ENCODE measurements at places on chromosomes 2 and 18.
A peak's percentile ranks its signal among the peaks of the same experiment; 100 is the strongest.

DNA sequence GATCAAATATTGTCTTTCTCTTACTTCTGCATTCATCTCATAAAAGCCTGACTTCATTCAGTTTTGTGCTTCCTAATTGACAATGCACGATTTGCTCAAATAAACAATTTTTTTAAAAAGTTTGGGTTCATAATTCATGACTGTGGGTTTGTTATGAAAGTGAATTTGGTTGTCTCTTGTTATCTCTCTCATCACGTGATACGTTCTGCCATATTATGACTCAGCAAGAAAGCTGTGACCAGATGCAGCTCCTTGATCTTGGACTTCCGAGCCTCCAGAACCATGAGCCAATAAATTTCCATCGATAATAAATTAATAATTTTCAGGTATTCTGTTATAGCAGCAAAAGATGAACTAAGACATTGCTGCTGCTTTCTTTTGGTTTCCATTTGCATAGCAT lies 156.5 kb upstream of the LRATD1 start:
- no peak for DNase-seq

GRCh38 chr2:231614559-231615057 lies 21.9 kb downstream of the TEX44 start:
- no peak for DNase-seq

DNA sequence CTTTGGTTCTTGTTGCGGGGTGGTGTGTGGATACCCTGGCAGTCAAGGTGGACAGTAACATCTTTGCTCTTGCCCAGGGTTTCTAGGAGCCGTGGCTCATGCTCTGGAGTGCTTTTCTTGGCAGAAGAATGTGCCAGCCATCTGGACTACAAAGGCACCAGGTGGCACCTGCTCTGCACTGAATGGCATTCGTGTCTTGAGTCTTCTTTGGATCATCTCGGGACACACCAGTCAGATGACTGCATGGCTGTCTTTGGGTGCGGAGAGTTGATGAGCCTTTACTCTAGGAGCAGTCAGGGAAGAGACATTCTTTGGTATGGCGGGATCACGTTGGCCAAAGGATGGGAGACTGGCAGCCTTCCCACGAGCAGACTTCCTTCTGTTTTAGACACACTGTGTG lies 104.1 kb upstream of the SEC11C start:
- no peak for DNase-seq

DNA sequence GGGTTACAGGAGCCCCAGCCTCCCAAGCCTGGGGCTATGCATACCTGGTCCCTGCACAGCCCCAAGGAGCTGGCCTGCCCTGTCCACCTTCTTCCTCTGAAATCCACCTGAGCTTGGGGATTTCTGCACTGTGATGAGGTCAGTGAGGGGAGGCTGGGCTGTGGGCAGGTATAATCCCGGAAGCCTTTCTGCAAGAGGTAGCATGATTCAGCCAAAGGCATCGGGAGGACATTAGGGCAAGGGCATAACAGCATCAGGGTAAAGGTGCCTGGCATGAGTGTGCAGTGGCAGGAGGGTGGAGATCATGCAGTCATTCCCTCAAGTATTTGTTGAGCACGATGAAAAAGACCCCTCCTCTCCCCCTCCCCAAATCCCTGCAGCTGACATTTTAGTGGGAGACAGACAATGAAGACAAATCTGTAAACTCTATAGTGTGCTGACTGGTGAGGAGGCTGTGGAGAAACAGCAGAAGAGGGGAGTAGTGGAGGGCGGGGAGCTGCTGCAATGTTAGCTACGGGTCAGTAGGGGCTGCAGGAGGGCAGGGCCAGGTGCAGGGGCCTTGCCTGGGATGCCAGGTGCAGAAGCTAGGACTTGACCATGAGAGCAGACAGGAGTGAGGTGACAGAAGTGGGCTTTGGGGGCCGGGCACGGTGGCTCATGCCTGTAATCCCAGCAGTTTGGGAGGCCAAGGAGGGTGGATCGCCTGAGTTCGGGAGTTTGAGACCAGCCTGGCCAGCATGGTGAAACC lies 18.7 kb downstream of the ZFP36L2 start:
- DNase-seq: no peak

GRCh38 chr2:45889053-45889452 lies 237.6 kb downstream of the PRKCE start:
- no peak for DNase-seq

GRCh38 chr2:215796140-215796855 lies 217.1 kb downstream of the MREG start:
- DNase-seq: peak; percentile 87

DNA sequence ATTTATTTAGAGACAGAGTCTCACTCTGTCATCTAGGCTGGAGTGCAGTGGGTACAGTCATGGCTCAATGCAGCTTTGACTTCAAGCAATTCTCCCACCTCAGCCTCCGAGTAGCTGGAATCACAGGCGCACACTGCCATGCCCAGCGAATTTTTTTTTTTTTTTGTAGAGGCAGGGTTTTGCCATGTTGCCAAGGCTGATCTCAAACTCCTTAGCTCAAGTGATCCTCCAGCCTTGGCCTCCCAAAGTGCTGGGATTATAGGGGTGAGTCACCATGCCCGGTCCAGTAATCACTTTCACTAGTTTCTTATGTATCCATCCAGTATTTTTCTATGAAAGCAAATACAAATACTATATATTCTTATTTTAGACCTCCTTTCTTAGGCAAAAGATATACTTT lies 24.0 kb downstream of the PRKAG3 start:
- peak; percentile 9 for DNase-seq

DNA sequence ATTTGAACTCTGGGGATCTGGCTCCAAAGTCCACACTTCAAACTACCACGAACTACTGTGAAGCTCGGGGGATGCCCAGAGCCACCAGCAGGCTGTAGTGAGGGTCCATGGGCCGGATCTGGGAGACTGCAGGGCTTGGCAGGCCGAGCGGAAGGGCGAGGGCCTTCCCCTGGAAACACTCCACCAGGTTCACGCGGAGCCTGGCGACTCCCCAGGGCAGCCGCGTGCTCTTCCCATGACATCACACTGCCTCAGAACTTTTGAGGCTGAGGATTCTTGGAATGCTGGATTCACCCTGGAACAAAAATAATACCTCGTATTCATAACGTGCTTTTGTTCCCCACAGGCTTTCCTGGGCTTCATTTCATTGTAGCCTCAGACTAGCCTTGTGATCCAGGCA lies 201.0 kb downstream of the SMAD7 start:
- peak; percentile 43 for DNase-seq

GRCh38 chr2:156189143-156189542 lies 143.4 kb downstream of the NR4A2 start:
- no peak for DNase-seq

- DNase-seq: no peak
Measured at GRCh38 chr18:61308004-61308403, 25.2 kb upstream of the CDH20 start.

DNA sequence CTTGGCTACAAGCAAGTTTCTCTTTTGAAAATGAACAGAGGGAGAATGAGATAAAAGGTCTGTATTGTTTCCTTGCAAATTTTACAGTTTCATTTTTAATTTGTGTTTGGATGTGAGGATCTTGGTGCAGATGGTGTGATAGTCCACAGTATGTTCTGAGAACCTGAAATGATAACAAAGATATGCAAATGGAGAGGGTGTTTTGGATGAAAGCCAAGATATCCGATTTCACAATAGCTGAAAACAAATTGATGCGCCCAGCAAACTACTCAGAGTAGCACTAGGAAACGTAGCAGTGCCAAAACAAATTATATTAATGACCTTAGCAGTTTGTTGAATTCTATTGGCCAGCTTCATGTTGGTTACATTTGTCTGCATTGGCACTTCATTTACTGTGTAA lies 683.5 kb downstream of the TMEM182 start:
- DNase-seq: no peak

- DNase-seq: no peak
Measured at GRCh38 chr2:136012315-136012714, 26.9 kb upstream of the DARS1 start.

DNA sequence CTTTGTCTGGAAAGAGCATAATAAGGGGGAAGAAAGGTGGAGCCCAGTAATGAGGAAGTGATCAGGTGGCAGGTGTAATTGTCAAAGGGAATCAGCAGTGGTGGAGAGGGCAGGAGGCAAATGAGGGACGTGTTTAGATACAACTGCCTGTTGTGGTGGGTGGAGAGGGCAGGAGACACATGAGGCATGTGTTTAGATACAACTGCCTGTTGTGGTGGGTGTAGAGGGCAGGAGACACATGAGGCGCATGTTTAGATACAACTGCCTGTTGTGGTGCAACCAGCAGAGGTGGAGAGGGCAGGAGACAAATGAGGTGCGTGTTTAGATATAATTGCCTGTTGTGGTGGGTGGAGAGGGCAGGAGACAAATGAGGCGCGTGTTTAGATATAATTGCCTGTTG lies 173.1 kb downstream of the ANKRD30B start:
- no peak for DNase-seq

DNA sequence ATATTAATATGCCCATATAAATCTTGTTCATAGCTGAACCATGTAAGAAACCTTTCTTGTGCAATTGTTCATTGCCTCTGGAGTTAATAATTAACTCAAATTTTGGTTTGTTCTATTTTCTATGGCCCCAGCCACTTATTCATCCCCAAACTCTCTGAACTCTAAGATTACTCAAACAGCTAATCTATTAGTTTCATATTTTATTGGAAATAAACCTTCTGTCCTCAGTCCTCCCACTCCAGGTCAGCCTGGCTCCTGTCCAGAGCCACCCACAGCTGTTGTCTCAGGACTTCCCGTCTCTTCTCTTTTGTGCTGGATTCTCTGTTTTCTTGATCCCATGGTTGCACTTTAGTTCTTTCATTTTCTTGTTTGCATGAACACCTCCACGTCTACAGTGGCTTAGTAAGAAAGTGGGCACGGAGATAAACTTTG lies 4.4 kb upstream of the RNF103 start:
- no peak for DNase-seq

DNA sequence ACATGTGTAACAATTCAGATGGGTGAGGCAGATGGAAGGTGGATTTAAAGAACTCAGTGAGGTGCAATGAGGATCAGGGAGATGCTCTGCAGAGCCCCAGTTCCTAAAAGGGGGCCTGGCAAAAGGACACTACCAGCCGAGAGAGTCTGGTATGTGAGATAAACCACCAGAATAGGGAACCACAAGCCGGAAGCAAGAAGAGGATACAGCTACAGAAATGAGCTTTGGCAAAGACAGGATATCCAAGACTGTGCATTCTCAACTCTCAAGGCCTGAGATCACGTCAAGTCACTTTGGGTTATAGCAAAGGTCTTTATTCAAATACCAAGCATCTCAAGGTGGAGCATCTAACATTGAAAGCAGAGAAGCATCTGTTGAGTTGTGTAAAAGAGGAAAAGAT lies 293.5 kb downstream of the ARHGAP15 start:
- DNase-seq: no peak

GRCh38 chr2:12257476-12257875 lies 459.3 kb upstream of the TRIB2 start:
- DNase-seq: no peak

- DNase-seq: peak; percentile 66
Measured at GRCh38 chr2:111226876-111227700, 106.4 kb downstream of the BCL2L11 start.

DNA sequence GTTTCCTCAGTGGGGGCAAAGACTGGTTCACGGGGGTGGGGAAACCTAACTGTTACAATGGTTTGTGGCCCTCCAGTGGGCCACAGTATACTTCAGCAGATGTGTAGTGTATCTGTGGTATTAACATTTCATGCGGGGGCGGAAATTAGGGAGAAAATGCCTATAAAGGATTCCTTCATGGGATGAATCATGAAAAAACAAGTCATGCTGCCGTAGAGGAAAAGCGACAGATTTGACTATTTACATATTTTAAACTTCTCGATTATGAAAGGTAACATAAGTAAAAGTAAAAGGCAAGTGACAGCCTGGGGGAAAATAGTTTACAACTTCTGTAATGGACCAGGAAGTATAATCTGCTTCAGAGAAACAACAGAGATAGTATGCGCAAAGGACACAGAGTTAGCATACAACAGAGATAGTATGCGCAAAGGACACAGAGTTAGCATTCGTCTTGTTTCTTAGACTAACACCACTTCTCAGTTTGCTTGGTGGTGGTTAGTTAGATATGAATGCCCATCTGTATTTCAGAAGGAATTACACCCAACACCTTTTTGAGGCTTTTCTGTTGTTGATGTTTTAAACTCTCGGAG lies 41.1 kb downstream of the MRPS9 start:
- peak; percentile 3 for DNase-seq

DNA sequence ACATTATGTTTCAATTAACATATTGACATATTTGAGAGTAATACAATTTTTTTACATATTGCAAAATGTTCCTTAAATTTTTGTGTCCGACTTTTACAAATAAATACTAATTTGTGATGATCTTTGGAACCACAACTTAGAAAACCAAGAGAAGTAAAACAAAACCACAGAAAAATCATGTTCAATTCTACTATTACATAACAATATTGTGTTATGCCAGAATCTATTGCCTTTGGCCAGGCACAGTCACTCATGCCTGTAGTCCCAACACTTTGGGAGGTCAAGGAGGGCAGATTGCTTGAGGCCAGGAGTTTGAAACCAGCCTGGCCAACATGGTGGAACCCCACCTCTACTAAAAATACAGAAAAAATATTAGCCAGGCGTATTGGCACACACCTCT lies 92.8 kb upstream of the APCDD1 start:
- DNase-seq: no peak

GRCh38 chr2:45627911-45628310 lies 16.8 kb upstream of the SRBD1 start:
- DNase-seq: peak; percentile 73

Measured in EH (cell line).